ENCODE measurements at places on chromosomes 3 and 15.
A peak's percentile ranks its signal among the peaks of the same experiment; 100 is the strongest.

GRCh38 chr3:49647741-49648140 is 26.4 kb upstream of the APEH start:
- DNase-seq: no peak

- DNase-seq: no peak
Observed at GRCh38 chr15:47857776-47858167, 140.5 kb downstream of the SEMA6D start.

DNA sequence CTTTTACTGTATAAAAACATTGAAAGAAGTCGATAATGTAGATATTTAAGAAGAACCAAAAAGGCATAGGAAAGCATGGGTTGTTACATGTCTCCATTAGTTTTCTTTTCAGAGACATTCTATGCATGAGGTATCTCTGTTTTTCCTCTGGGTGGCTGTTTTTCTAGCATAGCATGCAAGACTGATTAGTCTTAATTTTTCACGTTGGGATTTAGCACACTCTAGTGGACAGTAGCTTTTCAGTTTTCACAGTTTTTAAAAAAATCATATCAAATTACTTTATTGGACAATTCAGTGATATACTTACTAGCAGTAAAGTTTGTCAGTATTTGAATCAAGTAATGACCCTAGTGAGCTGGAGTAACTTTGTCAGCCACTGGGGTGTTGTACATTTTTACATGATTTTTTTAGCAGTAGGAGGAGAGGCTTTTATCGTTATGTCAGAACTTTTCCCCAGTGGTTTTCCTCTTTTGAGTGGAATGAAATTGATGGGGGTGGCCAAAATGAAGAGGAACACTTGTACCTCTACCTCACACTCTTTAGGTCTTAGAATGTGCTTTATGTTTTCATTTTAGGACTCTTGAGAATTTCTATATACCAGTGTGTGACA is 57.2 kb downstream of the SEC22A start:
- no peak for DNase-seq

GRCh38 chr15:93165734-93166470 is 76.9 kb upstream of the RGMA start:
- DNase-seq: no peak

- no peak for DNase-seq
Observed at GRCh38 chr3:43448098-43448497, 161.8 kb downstream of the SNRK start.

DNA sequence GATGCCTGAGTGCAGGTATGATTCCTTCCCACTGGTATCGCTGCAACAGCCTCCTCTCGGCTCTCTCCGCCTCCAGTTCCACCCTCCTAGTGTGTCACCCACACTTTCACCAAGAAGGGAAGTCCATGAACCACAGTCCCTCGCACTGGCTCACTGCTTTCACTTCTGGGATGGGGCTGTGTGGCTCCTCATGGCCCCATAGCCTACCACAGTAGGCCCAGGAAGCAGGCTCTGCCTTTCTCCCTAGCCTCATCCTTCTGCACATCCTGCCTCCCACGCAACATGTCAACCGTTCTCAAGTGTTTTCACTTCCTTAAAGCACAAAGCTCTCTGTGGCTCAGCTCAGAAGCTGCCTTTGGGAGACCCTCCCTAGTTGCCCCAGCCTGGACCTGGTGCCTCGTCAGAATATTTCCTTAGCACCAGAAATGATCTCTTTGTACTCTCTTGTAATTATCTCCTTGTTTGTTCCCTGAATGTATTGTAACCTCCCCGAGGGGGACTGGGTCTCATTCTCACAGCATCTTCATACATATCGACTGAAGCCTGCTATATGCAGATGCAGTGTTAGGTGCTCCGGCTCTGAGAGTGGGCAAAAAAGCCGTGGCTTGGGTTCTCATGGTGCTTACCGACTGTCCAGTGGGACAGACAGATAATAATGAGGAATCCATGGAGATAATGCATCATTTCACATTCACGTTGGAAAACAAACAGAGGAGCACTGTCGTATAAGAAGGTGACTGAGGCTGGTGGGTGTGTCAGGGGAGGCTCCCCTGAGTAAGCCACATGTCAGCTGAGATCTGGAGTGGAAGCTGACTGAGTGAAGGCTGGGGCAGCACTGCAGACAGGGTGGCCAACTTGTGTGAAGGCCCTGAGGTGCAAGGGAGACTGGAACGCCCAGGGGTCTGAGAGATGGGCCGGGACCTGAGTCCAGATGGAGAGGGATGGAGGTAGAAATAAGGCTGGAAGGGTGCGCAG is 107.1 kb downstream of the DGKG start:
- DNase-seq: no peak

DNA sequence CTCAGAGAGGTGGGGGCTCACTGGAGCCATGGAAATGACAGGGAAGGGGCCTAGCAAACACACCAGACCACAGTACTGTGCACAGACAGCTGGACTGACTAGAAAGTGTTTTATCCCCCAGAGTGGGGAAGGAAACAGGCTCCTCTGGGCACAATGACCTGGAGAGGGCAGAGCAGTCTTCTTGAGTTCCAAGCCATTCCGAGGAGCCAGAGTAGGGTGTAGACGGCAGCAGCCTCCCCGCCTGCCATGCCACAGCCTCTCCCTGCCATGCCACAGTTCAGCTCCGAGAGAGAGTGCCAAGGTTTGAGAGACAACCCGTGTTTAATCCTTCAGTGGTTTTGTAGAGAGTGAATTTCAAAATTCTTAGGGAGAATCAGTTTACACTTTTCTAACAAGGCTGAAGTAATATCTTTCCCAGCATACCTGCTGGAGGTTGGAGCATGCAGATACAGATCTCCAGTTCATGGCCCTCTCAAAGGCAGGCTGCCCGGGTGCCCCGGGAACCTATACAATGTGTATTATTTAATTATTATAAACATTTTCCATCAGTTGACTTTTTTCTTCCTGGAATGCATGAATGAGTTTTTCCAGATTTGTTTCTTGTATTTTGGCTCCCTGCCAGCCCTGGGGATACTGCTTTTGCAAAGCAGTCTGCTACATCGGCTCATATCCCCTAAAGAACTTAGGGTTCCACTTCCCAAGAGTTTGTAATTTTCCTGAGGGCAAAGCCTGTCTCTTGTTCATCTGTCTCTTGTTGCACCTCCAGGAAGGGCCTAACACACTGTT is 3.2 kb downstream of the PODXL2 start:
- DNase-seq: no peak

DNA sequence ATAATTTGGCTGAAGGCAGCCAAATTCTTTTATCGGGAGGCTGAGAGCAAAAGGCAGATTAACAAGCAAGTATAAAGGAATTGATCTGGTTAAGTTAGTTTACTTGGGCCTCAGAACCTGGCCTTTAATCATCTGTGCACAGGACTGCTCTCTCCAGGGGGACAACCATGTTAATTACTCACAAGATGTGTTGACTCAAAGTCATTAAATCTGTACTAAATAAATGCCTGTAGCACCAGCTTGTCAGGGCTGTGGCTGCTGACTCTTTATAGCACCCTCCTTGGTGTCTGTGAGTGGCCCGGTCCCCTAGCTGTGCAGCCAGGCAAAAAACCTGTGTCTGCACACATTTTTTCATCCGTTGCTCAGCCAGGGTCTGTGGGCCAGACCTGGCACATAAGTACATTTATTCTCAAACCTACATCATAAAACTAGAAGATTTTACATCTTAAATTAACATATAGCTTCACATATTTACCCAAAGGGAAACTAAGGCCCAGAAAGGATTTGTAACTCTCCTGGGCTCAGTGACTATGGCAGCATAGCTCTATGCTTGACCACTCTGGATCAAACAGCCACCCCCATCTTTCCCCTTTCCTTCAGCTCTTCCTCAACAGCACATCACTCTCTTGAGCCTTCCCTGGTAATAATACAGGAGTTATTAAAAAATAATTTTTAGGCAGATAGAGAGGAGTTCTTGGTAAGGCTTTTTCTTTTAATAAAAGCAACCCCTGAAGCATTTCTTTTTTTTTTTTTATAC is 51.4 kb downstream of the NCEH1 start:
- no peak for DNase-seq

DNA sequence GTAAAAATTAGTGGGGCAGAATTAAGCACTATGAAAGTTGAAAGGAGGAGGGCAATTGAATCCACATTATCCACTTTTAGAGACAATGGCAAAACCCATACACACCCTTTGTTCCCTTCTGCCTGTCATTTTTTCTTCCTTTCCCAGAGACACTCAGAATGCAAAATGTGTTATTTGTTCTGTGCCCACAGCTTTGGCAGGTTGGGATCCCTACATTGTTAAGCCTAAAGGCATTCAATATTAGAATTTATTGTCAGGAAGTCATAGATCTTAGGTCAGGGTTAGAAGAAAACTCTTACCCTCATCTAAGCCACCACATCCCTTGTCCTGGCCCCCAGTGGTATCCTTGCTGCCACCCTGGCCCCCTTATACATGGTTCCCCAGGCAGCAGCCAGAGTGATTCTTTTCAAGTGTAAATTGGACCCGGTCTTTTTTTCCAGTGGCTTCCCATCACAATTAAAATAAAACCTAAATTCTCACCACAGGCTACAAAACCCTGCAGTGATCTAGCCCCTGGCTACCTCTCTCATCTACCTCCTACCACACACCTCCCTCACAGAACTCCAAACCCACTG is 470.1 kb upstream of the ATP11B start:
- no peak for DNase-seq

GRCh38 chr3:122793568-122794416 is at the start of gene HSPBAP1:
HSPBAP1 (minus strand) TSS chr3:122793831; CDS start chr3:122793680, 151 bp downstream.
- DNase-seq: peak; percentile 83

GRCh38 chr3:129626744-129627349 is 20.4 kb upstream of the PLXND1 start:
- peak; percentile 31 for DNase-seq

- no peak for DNase-seq
Observed at GRCh38 chr3:177446165-177446601, 248.9 kb upstream of the TBL1XR1 start.

- no peak for DNase-seq
Observed at GRCh38 chr15:29944925-29945324, 122.7 kb upstream of the TJP1 start.

GRCh38 chr3:194637066-194637465 is 3.8 kb upstream of the TMEM44 start:
- DNase-seq: no peak

- DNase-seq: no peak
Observed at GRCh38 chr3:192177383-192177782, 550.0 kb downstream of the FGF12 start.

GRCh38 chr15:101580431-101580830 is 71.8 kb downstream of the TM2D3 start:
- no peak for DNase-seq

DNA sequence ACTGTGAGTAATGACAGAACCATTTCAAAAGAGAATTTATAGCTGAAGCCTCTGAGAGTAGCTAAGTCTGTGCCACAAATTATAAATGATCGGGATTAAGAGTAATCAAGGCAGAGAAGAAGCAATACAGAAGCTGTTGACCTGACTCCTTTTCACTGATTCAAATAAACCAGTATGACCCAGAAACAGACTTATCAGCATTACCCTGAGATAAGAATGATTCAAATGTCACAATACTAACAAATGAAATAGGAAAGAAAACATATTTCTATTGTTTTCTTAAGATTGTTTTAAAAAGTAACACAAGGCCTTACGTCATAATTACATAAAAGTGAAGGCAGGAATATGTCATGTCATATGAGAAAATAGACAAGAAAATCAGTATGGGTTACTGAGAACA is 1534.6 kb downstream of the SI start:
- DNase-seq: no peak

DNA sequence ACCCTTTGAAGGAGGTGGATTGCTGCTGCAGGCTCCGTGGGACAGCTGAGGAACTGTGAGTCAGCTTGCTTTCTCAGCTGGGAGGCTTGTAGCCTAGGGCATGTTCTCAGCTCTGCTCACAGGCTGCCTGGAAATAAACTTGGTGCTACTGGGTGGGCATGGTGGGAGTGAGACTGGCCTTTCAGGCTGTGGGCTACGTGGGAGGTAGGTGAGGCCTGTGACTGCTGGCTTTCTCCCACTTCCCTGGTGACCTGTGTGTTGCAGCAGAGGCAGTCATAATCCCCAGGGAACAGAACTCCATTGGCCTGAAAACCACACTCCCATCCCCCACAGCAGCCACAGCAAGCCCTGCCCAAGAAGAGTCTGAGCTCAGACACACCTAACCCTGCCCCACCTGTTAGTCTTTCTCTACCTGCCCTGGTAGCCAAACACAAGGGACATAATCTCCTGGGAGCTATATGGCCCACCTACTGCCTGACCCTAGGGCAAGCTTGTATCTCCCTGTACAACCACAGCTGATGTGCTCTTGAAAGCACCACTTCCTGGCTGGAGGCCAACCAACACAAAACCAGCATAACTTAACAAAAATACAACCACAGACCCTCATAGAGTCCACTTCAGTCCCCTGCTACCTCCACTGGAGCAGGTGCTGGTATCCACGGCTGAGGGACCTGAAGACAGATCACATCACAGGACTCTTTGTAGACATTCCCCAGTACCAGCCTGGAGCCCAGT is 236.5 kb downstream of the SQOR start:
- no peak for DNase-seq

- DNase-seq: no peak
Observed at GRCh38 chr3:71786551-71786950, 1.6 kb upstream of the PROK2 start.

DNA sequence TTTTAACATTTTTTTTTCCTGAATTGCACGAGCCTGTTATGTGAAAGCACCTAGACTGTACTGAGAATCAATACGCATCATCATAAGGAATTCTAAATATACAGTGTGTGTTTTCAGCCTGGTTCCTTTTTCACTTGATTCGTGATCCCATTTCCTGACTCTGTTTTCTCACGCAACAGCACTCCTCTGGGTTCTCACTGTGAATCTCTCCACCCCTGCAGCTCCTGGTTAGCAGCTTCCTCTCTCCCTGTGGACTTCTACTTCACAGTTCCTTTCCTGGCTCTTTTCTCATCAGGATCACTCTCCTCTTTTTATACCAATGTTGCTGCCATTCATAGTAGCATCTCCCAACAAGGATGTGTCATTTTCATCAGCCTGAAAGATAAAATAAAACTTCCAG is 297.2 kb downstream of the CADM2 start:
- no peak for DNase-seq

DNA sequence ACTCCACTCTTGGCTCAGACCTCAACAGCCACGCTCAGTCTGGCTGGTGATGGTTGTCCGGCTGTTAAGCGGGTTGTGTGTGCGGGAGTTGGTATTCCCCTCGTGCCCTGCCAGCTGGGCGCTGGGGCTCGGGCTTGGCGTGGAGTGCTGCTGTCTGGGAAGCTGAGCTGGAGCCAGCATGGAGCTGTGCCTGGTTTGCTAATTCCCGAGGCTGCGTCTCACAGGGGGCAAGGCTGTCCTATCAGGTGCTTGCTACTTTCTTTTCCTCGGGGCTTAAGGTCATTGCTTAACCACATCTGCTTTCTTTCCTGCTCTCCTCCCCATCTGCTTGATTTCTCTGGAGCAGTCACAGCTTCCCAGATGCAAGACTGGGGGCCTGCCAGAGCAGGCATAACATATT is 29.9 kb downstream of the PDIA5 start:
- no peak for DNase-seq

Measured in T-helper 22 cell (primary cell).